ENCODE measurements at places on chromosomes 4 and X. TPM values are rescaled to one million over a fixed set of nuclear protein-coding genes. Genes with fewer than 3 reads are reported as not detected.

- no peak for DNase-seq
Measured at GRCh38 chr4:113435893-113436292, 325.6 kb downstream of the CAMK2D start.

GRCh38 chrX:69323786-69324720 is 158.8 kb upstream of the PJA1 start:
- DNase-seq = no peak

- DNase-seq = no peak
Measured at GRCh38 chr4:6271701-6272465, 2.2 kb downstream of the WFS1 start.

- no peak for DNase-seq
Measured at GRCh38 chr4:169024762-169025161, 14.7 kb upstream of the CBR4 start.

- no peak for DNase-seq
Measured at GRCh38 chrX:105553118-105553517, 269.2 kb upstream of the NRK start.

DNA sequence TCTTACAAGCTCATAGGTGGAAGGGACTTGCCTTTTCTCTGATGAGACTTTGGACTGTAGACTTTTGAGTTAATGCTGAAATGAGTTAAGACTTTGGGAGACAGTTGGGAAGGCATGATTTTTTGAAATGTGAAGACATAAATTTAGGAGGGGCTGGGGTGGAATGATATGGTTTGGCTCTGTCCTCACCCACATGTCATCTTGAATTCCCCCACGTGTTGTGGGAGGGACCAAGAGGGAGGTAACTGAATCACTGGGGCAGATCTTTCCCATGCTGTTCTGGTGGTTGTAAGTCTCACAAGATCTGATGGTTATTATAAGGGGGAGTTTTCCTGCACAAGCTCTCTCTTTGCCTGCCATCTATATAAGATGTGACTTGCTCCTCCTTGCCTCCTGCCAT is 777.9 kb downstream of the CENPC start:
- no peak for DNase-seq

DNA sequence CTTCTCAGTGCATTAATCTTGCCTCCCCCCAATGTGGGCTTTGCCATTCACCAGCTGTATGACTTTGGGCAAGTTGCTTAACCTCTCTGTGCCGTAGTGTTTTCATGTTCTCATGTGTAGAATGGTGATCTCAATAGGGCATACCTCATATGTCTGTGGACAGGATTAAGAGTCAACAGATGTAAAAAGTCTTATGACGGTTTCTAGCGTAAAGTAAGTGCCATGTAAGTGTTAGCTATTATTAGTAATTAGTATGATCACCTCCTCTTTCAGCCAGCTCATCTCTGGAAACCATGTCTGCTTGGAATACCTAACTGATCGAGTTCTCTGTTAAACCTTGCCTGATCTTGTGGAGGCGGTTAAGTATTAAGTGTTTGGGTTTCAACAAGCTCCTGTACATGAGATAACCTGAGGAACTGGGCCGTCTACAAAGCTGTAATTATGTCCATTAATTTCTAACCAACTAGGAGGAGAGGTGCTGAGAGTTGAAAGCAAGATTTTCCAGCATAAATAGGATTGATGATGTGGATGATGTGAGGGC is 66.3 kb downstream of the TSC22D3 start:
- DNase-seq = no peak

DNA sequence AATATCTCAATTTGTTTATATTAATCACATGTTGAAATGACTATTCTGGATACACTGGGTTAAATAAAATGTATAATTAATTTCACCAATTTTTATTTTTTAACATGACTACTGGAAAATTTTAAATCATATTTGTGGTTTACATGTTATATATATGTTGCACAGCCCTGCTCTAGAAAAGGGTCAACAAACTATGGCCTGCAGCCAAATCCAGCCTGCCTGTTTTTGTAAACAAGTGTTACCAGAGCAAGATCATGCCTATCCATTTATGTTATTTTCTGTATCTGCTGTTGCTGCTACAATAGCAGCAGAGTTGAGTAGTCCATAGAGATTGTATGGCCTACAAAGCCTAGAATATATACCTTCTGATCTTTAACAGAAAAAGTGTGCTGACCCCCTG is 1.2 kb downstream of the TCEANC start:
- DNase-seq = no peak

- DNase-seq = no peak
Measured at GRCh38 chr4:70901607-70901983, 574 bp upstream of the MOB1B start.

GRCh38 chr4:101921370-101921769 is 130.8 kb downstream of the BANK1 start:
- no peak for DNase-seq

- DNase-seq = no peak
Measured at GRCh38 chr4:158624889-158625478, 46.7 kb downstream of the C4orf46 start.

DNA sequence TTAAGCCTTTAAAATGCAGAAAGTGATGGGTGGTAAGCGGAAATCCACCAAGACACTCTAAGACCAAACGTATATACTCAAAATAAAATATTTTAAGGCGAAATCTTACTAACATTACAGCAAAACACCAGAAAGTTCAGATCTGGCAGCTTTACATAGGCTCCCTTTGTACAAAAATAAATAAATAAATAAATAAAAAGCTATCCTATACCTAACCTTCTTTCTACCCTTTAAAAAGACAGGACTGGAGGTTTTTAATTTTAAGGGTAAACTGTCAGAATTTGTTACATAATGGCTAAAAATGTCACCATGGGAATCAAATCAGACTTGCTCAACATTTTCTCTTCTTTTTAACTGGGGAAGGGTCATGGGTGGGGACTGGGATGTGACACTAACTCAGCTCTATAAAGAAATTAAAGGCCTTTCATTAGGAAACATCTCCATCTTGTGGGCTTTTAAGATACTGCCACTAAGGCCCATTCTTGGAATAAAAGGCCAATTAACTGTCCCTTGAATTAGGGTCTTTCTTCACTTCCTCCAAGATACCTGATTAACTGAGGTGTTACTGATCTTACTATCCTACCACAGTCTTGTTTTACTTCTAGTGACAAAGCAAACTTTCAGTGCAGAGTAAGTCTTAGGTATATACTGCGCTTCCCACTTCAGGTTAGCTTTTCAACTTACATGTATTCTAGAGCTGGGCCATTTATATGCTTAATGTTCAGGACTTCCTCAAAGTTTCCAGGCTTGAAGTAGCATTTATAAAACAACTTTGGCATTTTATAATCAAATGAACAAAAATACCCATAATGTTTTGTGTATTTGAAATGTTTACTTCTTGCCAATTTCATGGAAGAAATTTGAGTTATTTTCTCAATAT is 13.3 kb downstream of the HNRNPD start:
- no peak for DNase-seq

DNA sequence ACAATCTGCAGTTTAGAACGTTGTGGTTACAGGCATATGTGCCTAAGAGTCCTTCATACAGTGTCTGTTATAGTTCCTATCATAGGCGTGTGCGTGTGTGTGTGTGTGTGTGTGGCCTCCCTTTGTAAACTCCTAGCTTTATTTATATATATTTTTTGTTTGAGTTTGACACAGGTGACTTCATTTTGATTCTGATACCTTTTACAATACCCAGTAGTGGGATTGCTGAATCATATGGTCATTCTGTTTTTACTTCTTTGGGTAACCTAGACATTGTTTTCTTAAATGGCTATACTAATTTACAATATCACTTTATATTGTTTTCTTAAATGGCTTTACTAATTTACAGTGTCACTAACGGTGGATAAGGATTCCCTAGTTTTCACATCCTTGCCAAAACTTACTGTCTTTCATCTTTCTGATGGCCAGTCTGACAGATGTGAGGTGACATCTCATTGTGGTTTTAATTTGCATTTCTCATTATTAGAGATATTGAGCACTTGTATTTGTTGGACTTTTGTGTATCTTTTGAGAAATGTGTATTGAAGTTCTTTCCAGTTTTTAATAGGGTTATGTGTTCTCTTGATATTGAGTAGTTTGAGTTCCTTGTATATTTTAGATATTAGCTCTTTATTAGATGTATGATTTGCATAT is 211.1 kb upstream of the NUDT6 start:
- DNase-seq = no peak

DNA sequence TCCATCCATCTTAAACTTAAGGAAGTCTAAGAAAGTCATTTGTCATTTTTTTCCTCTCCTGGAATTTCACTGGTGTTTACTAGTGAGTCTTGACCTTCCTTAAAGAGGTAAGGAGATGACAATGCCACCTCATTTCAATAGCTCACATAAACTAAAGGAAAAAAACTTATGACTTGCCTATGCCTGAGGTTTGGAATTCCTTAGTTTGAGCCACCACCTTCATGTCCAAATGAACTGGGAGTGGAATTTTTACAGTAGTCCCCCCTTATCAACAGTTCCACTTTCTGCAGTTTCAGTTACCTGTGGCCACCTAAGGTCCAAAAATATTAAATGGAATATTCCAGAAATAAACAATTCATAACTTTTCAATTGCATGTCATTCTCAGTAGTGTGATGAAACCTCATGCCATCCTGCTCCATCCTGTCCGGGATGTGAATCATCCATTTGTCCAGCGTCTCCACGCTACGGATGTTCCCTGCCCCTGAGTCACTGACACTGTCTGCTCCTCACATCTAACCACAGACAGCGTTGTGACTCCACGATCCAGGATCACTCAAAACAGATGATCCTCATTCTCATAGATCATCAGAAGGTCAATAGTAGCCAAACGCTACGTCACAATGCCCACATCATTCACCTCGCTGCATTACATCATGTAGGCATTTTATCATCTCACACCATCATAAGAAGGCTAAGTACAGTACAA is 177.4 kb downstream of the SH3KBP1 start:
- no peak for DNase-seq

- DNase-seq = no peak
Measured at GRCh38 chrX:140157143-140157542, 191.8 kb upstream of the CXorf66 start.

PASD1 gene
- total RNA-seq = not detected

CCDC149 gene
- 5.5 TPM for total RNA-seq

CRLF2 gene
- total RNA-seq = not detected

PPBP gene
- total RNA-seq = 1.4 TPM
